ENCODE measurements at places on chromosomes 16 and 17.
A peak's percentile ranks its signal among the peaks of the same experiment; 100 is the strongest.

- DNase-seq = peak; percentile 64
Measured at GRCh38 chr17:82863941-82864712, 24.3 kb upstream of the ZNF750 start.

GRCh38 chr17:75047398-75048098 is 523 bp downstream of the KCTD2 start:
- no peak for DNase-seq

- peak; percentile 94 for DNase-seq
Measured at GRCh38 chr16:11315510-11315909, 29.7 kb upstream of the RMI2 start.

DNA sequence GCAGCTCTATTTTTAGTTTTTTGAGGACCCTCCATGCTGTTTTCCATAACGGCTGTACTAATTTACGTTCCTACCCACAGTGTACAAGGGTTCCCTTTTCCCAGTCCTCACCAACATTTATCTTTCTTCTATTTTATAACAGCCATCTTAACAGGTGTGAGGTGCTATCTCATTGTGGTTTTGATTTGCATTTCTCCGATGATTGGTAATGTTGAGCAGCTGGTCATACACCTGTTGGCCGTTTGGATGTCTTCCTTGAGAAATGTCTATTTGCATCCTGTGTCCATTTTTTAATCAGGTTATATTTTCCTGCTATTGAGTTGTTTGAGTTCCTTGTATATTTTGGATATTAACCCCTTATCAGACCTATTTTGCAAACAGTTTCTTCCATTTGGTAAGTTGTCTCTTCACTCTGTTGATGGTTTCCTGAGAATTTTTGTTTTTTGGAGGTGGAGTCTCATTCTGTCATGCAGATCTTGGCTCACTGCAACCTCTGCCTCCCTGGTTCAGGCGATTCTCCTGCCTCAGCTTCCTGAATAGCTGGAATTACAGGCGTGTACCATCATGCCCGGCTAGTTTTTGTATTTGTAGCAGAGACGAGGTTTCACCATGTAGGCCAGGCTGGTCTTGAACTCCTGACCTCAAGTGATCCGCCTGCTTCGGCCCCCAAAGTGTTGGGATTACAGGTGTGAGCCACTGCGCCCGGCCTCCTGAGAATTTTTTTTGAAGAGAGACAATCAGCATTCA is 279.6 kb downstream of the SNX29 start:
- no peak for DNase-seq

- no peak for DNase-seq
Measured at GRCh38 chr17:55649957-55650597, 72.6 kb downstream of the TMEM100 start.

GRCh38 chr17:2215616-2216364 is 87.8 kb downstream of the SMG6 start:
- no peak for DNase-seq

- no peak for DNase-seq
Measured at GRCh38 chr17:34252095-34252443, 3.0 kb upstream of the CCL2 start.

GRCh38 chr17:37098910-37099664 is 150.3 kb downstream of the AATF start:
- DNase-seq = peak; percentile 56

- DNase-seq = no peak
Measured at GRCh38 chr16:72961863-72962262, 86.1 kb downstream of the ZFHX3 start.

DNA sequence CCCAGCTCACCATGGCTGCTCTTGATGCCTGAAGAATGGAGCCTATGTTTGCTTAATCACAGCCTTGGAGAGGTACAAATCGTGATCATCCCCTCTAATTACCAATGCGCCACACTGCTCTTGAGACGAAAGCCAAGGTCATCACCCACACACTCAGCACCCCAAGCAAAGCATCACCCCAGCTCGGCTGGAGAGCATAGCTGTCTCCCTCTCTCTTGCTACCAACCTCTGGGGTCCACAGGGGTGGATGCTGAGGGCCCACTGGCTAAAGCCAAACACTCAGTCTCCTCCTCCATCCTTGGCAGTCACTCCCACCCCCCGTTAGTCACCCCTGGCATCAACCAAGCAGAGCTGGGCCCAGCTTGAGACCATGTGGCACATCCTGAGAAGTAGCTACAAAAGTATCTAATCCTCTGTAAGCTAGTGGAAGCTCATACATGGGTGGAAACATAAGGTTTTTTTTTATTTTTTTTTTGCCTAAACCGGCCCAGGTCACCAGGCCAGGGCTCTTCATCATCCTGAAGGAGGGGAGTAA is 44.8 kb downstream of the PIMREG start:
- no peak for DNase-seq

GRCh38 chr16:87163637-87164036 is 153.6 kb downstream of the C16orf95 start:
- no peak for DNase-seq

- peak; percentile 54 for DNase-seq
Measured at GRCh38 chr16:57830890-57831484, 28.7 kb upstream of the KIFC3 start.

DNA sequence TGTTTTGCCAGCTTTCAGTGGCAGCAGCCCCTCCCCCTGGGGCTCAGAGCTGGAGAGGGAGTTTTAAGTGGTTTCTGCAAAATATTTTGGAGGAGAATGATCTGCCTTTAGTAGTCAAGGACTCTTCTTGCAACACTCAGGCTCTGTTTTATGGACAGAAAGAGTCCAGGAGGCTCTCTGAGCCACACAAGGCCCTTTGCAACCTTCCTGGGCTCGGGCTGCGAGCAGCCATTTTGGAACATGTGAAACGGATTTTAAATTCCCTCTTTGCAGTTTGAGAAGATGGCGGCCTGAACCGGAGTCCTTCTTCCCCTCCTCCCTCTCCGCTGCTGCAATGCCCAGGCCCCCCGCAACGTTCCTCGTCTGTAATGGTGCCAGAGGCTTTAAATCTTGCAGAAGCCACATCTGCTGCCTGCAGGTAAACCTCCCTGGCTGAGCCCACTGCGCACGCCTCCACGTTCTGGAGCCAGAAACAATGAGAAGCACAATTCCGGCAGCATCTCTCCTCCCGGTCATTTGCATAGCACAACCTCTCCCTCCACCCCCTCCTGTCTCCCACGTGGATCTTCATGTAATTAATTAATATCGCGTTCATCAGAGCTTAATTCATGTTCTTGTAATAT is 386.1 kb downstream of the SEC14L1 start:
- DNase-seq = no peak

- no peak for DNase-seq
Measured at GRCh38 chr16:58035356-58036170, 10.0 kb downstream of the MMP15 start.

DNA sequence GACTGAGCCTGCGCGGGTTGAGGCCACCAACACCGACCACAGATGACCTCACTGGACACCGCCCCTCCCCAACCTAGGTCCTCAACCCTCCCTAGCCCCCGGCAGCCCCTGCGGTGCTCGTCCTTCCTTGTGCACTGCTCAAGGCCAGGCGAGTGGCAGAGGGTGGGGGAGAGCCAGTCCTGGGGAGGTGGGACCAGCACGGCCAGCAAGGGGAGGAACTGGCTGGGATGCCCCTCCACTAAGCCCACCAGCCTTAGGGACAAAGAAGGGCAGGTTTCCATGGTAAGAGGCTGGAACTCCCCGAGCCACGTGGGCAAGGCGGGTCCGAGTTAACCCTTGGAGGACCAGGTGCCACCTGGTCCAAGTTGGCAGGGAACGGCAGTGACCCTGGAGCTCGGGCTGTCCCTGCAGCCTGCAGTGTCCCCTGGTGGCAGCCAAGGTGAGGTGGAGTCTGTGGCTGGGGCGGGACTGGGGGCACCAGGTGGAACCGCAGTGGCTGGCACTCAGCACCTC is 9.2 kb downstream of the FSCN2 start:
- DNase-seq = no peak

DNA sequence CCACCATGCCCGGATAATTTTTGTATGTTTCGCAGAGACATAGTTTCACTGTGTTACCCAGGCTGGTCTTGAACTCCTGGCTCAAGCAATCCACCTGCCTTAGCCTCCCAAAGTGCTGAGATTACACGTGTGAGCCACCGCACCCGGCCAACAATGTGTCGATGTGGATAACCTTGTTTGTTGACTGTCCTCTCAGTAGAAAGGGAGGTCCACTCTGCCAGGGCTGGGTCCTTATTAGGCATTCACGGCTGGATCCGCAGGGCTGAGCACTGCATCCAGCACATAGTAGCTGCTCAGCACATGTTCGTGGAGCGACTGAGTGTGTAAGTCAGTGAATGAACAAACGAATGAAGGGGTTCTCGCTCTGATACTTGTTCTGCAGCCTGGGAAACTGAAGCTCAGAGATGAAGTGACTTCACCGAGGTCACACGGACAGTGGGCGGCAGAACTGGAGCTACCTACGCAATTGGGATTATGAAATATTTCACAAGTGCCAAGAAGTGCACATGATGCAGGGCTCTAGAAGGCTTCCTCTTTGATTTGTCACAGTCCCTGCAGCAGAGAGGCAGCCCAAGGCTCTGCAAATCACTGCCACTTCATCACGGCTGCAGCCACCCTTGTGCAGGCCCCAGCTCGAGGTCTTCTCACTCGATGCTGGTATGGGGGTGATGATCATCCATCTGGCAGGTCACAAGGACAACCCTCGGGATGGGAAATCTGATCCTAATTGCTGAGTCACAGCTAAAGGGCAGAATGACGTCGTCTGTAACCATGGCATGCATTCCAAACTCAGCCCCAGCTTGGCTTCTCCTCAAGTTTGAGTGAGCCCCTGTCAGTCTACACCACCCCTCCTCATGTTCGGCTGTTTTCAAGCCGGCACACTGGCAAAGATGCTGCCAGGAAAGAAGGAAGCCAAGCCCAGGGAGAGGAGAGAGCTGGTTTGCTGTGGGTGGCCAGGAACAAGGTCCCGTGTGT is 28.0 kb upstream of the SNN start:
- peak; percentile 97 for DNase-seq

DNA sequence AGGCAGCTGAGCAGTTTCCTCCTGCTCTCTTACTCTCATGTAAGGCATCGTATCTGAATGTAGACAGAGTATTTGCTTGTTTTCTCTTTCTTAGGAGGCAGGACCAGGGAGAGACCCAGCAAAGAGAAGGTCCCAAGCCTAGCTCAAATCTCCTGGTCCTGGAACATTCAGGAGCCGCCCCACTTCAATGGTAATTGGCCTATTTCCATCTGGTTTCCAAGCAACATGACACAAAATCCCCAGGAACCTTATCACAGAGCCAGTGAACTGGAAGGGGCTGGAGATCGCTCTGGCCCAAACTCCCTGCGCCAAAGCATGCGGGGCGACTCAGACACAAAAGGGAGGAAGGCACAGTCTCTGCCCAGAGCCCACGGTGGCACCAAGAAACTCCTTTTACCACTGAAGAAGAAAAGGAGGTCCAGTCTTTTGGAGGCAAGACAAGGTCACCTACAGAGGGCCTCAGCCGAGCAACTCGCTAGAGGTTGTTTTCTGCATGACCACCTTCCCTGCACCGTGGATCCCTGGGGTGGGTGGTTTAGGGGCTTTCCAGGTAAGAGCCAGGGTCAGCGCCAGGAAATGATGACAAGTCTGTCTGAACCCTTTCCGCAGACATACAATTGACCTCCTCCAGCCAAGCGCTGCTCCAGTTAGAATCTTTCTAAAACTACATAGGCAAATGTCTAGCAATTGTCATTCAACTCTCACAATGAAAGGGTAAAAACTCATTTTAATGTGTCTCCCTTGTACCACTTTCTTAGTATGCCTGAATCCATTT is 394.7 kb downstream of the SOX9 start:
- peak; percentile 74 for DNase-seq

GRCh38 chr16:26491962-26492361 is 574.8 kb upstream of the C16orf82 start:
- no peak for DNase-seq

DNA sequence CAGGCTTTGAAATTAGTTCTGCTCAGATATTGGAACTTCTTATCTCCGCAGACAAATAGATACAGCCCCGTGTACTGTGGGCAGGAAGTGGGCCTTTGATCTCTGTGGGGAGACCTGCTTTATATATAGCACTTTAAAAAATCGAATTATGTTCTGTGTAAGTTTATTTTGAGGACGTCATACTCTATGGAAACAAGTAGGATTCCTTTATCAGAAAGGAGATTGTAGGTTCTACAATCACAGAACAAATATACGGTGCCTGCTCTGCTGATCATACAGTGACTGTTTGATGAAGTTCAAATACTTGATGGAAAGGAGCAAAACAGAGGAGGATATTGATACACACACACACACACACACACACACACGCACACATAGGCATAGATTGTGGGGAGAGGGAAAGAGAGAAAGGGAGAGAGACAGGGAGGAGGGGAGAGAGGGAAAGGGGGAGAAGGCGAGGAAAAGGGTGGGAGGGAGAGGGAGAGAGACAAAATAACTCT is 14.7 kb upstream of the TMEM220 start:
- DNase-seq = no peak

- no peak for DNase-seq
Measured at GRCh38 chr16:66432429-66432828, 5.3 kb downstream of the BEAN1 start.
